Effector memory CD8-positive, alpha-beta T cell (primary cell): ENCODE measurements at places on chromosomes 12 and 14.
A peak's percentile ranks its signal among the peaks of the same experiment; 100 is the strongest.

GRCh38 chr12:47742253-47742825 lies 16.3 kb downstream of the RAPGEF3 start:
- peak; percentile 59 for DNase-seq

GRCh38 chr14:101991352-101991751 lies 27.0 kb downstream of the DYNC1H1 start:
- DNase-seq = no peak

DNA sequence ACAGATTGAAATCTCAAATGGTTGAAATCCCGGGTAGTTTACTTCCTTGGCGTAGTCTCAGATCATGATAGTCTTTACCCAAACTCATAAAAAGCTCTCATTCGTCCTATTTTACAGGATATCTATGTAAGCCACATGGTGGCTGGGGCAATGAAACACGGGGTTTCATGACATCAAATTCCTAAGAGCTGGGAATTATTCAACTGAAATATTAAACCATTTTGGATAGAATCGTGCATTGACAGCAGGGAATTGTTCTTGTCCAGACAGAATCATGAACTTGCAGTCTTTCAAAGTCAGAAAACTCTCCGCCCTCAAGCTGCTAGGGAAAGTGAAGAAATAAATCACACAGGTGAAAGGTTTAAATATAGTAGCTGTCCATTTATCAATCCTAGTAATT lies 33.2 kb upstream of the PRKAB1 start:
- DNase-seq = no peak

DNA sequence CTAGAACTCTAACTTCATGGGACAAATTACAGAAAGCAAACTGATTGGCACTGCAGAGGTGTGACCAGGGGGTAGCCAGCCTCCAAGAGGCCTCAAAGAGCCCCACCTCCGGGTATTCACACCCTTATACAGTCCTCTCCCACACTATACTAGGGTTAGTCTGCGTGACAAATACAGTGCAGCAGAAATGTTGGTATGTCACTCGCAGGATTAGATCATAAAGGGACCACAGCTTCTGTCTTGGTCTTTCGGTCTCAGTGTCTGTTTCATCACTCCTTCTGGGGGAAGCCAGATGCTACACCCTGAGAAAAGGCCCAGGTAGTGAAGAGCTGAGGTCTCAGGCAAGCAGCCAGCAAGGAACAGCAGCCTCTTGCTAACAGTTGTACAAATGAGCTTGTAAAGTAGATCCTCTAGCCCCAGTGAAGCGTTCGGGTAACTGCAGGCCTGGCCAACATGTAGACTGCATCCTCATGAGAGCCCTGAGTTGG lies 68.9 kb upstream of the SAV1 start:
- no peak for DNase-seq

DNA sequence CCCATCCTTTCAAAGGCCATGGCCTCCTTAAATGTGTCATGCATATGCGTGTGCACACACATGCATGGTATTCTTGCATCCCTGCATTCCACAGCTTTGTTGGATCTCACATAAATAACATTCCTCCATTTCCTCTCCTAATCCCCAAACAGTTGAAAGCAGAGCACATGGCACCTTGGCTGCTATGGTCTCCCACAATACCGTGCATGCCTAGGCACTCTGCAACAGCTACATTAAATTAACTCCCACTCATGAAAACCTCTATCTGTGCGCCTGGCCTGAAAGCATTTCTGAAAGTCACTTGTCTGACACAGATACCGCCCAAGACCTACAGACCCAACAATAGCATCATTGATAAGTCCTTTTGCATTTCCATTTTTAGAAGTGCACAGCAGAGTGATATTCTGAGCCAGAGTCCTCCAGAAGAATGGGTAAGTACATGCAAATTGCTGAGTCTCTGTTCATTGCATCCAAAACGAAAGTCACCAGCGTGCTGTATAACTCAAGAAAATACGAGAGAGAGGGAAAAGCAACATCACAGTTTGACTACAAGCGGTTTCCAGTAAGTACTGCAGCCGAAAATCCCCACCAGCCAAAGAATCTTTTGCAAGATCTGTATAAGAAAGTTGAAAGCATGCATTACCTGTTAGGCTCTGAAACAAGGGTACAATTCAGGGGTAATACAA lies 436 bp downstream of the ASB2 start:
- DNase-seq = no peak

- no peak for DNase-seq
These were observed 11.5 kb downstream of the COL2A1 start for GRCh38 chr12:47992776-47993175.

DNA sequence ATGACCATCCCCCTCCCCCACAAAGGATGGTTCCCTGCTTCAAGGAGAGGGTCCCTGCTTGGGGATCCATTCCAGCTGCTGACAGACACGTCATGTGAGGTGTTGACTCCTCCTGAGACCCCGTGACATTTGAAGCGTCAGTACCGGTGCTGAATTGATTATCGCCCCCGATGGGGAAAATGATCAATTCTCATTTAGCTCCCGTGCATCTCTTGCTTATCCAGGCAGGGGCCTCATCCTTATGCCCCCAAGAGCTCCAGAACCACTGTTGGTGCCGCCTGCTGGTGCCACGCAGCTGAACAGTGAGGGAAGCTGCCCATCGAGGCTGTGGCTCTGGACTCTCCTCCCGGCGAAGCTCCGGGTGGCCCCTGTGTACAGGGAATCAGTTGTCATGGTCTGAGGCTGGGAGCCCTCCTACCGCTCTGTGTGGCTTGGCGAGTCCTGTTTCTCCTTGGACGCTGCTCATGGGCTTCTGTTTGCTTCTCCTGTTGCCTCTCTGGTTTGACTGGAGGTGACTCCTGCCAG lies 4.6 kb downstream of the KIF26A start:
- no peak for DNase-seq

- DNase-seq = no peak
These were observed 450.5 kb downstream of the TMEM117 start for GRCh38 chr12:44286336-44286735.

DNA sequence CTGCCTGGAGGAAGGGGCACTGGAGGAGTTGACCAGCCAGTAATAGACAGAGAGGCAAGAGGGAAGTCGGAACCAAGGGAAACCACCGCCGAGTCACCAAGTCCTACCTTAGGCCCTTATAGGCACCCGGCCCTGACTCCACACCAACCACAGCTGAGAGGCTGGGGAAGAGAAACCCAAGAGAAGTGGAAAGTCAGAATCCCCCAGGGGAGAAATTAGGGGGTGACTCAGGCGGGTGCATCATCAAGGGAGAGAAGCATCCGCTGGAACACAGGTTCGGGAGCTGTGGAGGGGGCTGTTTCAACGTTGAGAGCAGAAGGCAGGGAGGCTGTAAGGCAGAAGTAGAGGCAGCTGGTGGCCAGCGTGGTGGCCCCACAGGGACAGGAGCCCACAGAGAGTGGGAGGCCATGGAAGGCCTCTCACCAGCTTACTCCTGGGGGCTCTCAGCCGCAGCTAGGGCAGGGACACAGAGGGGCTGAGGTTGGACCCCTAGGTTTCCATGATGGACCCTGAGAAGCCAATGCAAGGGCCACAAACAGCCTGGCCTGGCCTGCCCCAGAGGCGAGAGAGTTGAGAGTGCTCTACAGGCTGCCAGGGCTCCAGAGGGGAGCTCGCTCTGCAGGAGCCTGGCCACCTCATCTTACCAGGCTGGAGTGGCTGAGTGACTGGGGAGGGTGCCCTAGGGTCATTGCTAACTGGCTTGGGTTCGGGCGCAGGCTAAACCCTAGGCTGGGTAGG lies 1.4 kb upstream of the TRMT61A start:
- DNase-seq = no peak

DNA sequence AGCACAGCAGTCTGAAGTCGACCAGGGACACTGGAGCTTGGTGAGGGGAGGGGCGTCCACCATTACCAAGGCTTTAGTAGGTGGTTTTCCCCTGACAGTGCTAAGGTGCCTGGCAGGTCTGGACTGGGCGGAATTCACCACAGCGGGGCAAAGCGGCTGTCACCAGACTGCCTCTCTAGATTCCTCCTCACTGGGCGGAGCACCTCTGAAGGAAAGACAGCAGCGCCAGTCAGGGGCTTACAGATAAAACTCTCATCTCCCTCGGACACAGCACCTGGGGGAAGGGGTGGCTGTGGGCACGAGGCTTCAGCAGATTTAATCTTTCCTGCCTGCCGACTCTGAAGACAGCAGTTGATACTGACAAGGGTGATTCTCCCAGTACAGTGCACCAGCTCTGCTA lies 39.1 kb downstream of the DDHD1 start:
- DNase-seq = no peak

GRCh38 chr12:44716711-44717110 lies 159.4 kb downstream of the NELL2 start:
- no peak for DNase-seq

- DNase-seq = no peak
These were observed 169.5 kb upstream of the NTF3 start for GRCh38 chr12:5262450-5262849.

DNA sequence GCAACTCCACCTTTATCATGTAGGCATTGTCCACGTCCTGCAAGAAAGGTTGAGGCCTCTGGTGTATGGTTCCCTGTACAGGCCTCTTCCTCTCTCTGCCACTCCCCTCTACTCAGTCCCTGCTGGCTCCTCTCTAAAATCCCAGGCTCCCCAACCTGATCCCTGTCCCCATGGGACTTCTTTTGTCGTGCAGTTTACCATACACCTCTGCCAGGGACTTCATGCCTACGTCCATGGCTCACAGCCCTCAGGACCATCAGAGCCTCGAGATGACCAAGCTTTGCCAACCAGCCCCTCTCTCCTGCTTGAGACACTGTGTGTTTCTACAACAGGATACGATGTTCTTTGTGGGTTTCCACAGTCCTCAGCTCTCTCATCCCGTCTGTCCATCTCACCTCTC lies 2.9 kb downstream of the KRT2 start:
- no peak for DNase-seq

DNA sequence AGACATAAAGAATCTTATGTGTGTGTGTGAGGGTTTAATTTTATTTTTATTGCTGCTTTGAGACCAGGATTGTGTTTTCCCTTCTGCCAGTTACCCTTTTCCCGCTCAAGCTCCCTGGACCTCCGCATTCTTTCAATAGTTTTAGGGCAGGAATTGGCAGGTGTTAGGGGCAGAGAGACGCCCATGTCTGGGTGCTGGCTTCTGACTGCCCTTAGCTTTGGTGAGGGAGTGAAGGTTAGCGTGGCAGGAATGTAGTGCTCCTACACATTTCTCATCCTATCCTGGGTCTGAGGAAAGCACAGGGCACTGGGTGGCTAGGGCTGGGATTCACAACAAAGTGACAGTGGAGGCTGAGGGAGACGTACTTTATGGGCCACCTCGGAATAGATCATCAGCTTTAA lies 428.1 kb downstream of the ZFP36L1 start:
- no peak for DNase-seq

DNA sequence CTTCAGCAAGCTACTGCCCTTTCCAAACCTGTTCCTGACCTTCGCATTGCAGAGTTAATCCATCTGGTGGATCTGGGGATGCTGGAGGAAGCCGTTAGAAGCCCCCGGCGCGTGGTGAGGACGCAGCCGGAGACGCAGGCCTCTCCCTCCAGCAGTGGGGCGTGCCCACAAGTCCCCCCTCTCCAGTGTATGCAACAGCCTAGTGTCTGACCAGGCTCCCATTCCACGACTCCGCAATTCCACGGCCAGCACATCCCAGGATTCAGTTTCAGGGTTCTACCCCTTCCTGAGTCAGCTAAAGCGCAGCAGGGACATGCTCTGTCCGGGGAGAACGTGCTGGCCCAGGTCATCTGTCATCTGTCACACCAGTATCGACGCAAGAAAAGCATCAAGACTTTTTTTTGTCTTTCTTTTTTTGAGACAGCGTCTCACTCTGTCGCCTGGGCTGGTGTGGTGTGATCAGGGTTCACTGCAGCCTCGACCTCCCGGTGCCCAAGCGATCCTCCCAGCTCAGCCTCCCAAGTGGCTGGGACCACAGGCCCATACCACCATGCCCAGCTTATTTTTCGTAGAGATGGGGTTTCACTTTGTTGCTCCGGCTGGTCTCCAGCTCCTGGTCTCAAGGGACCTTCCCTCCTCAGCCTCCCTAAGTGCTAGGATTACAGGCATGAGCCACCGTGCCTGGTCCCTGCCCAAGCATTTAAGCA lies 8.0 kb upstream of the DYNC1H1 start:
- no peak for DNase-seq

DNA sequence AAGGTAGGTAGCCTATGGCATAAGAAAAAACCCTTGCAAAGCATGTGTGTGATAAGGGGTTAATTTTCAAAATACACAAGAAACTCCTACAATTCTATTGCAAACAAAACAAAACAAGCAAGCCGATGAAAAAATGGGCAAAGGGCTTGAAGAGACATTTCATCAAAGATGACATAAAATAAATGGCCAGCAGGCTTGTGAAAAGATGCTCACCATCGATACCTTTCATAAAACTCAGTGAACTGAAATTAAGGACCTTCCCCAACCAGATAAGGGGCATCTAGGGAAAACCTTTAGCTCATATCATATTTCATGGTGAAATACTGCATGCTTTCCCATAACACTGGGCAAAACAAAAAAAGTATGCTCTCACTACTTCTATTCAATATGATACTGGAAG lies 131.2 kb downstream of the PPM1H start:
- DNase-seq = no peak

- no peak for DNase-seq
These were observed 1111.5 kb downstream of the TRHDE start for GRCh38 chr12:73383584-73384222.

DNA sequence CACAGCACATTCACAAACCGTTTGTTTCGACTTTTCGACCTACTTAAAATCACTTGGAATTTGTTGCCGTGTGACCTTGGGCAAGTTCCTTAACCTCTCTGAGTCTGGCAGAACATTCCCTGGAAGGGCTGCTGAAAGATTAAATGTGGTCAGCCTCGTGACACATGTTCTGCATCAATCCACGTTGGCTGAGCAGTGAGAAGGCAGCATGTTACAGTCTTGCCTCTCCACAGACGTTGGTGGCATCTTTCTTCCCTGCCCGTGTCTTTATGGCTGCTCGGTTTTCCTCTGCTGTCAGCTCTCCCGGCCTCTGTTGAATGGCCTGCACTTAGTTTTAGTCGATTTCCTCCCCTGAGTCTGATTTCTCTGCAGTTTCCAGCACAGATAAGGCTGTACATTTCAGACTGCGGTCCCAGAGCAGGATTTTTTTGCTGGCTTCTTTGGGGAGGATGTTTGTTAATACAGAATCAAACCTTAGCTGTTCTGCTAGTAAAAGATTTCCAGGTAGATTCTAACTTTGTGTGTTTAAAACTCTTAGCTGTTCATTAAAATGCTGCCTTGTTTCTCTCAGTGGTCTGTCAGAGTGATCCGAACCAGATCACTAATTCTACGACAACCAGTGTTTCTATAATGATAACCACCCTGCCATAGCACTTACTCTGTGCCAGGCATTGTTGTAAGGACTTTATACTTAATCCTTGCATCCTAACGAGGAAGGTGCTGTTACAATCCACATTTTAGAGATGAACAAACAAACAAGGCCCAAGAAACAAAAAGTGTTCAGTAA lies 217.1 kb downstream of the CHST11 start:
- no peak for DNase-seq

- no peak for DNase-seq
These were observed 25.1 kb upstream of the RPLP0 start for GRCh38 chr12:120225852-120226640.

- DNase-seq = no peak
These were observed 22.3 kb upstream of the PRKAB1 start for GRCh38 chr12:119645535-119646059.

GRCh38 chr12:103824845-103825244 lies 16.2 kb downstream of the NT5DC3 start:
- DNase-seq = no peak
